ENCODE measurements at places on chromosomes 5 and 9.

- no peak for DNase-seq
These were observed 327.2 kb upstream of the NREP start for GRCh38 chr5:112084149-112084548.

DNA sequence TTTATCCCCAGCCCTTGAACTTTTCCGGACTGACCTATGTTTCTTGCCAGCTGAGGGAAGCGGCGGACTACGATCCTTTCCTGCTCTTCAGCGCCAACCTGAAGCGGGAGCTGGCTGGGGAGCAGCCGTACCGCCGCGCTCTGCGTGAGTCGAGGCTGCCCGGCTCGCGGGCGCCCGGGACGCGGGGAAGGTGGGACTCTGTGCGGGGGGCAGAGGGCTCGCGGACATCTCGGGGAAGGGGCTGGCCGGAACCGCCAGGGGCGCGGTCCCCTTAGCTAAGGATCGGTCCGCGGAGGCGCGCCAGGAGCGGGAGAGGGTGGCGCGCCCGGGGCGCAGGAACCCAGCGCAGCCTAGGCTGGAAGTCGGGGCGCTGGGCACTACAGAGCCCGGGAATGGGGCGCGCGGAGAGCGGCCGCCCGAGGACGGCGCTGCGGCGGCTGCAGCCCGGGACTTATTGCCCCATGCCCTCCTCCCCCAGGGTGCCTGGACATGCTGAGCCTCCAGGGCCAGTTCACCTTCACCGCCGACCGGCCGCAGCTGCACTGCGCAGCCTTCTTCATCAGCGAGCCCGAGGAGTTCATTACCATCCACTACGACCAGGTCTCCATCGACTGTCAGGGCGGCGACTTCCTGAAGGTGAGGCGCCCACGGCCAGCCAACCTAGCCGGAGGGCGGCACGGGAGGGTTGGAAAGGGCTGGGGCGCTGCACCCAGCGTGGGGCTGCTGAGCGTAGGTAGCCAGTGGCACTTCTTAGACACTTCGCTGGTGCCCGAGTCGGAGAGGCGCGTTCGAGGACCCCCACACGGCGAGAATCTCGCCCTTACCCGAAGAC lies 922 bp downstream of the CRHBP start:
- DNase-seq, result no peak

- no peak for DNase-seq
These were observed 19.1 kb downstream of the RCL1 start for GRCh38 chr9:4811824-4812223.

DNA sequence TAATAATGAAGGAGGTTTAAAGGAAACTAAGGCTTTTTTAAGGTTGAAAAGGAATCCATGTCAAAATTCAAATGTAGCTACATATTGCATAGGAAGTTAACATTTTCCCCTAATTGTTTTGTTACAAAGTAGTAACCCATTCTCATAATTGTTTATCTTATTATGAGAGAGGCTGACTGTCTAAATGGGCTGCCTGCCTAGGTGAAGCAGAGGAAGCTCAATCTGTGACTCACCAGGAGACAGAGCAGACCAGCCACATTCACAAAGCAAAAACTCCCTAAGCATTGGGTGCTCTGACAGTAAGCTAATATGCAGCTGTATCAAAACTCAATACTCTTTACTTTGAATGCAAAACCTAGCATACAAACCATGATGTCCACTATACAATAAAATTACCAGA lies 208.5 kb downstream of the ROR2 start:
- DNase-seq, result no peak

- DNase-seq, result no peak
These were observed 1056.8 kb downstream of the MAT2B start for GRCh38 chr5:164561933-164562872.

DNA sequence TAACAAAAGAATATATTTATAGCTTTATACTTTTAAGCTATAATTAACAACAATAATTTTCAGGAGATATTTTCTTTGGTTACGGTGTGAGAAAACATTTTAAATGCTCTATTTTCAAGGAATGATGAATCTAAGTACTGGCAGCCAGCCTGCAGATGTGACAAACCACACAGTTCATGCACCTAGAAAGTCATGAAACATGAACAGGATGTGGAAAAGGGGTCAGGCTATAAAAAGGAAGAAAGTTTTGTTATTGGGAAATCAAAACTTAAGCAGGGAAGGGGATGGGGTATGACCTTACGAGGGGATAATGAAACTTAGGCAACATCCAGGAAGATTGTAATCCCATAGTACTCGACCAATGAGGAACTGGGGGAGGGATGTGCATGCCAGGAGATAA lies 508.7 kb upstream of the GRAMD2B start:
- DNase-seq, result no peak

GRCh38 chr5:116842514-116842961 lies 267.9 kb upstream of the SEMA6A start:
- no peak for DNase-seq

DNA sequence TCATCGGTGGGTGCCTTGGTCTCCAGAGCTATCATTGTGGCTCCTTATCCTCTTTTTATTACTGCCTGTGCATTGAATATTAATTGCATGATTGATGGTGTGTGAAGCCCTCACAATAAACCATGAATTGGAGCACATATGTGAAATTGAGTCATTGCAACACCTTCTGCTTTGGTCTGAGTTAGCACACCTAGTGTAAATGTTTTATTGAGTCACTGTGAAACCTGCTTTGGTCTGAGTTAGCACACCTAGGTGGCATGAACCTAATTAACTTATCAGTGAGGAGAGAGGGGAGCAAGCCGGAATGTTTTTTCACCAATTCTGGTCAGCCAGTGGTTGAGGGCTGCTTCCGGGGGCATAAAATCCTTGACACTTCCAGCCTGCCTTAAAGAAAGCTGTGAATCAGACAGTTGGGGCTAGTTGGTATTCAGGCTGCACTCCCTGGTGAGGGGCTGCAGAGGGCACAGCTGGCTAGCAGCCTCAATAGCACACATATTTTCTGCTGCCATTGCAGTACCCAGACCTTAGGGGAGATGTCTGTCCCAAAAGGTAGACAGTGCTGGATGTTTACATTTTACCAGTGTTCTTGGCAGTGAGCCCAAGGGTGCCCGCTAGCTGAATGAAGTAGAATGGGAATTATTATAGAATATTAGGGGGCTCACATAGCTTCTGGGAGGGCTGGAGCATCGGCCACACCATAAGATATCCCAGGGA lies 76.5 kb upstream of the GOLM1 start:
- DNase-seq, result no peak

DNA sequence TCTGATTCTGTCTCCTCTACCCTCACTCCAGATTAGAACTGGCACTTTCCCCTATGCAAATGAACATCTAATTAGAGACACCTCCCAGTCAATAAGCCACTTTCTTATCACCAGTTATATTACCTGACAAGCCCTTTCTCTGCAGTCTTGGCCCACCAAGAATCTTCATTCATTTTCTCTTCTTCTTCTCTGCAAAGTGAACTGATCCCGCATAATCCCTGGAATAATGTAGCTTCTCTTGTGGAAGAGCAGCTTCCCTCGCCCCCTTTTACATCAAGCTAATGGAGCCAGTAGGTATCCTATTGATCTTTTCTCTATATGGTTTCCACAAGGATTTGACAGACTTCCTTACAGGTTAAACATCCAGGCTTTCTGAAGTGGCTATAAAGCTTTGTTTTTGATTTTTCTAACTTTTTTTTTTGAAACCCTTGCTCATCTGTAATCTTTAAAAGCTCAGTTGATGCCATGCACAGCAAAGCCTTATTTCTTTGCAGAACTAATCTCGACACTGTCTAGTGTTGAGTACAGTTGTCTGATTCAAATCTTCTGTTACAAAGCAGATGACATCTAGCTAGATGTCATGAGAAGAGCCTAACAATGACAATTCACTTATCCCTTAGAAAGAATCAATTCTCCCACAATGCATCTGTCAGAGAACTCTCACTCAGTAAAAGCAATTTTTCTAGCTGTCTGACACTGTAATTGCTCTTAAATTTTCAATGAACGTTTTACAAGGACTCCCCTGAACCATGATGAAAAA lies 281.4 kb downstream of the ISL1 start:
- DNase-seq, result no peak

GRCh38 chr5:143613329-143613728 lies 198.6 kb upstream of the HMHB1 start:
- no peak for DNase-seq

GRCh38 chr5:149279661-149280060 lies 8.0 kb downstream of the AFAP1L1 start:
- DNase-seq, result no peak

DNA sequence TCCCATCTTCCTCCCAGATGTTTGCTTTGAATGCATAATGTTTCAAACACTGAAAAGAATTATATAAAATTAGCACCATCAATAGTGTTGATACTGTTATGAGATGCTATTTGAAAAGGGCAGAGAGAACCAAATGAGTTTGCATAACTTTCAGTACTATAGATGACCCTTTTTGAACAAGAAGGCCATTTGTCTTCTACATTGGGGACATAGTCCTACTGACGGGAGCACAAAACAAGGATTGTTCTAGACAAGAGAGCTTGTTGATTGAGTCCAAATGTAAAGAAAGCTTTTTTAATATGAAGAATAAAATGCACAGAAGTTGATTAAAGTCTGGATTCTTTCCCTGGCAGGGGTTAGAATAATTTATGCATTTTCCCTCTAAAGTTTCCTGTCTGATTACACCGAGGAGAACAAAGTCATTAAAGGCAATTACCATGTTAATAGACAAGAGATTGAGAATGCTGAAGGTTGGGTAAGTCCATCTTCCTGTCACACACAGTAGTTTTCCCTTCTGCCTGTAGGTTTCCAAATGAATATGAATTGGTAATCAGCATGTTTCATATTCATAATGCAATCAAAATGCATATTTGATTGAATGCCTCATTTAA lies 32.8 kb upstream of the ADCY2 start:
- DNase-seq, result no peak

- no peak for DNase-seq
These were observed 65.6 kb upstream of the CD180 start for GRCh38 chr5:67262206-67262605.

DNA sequence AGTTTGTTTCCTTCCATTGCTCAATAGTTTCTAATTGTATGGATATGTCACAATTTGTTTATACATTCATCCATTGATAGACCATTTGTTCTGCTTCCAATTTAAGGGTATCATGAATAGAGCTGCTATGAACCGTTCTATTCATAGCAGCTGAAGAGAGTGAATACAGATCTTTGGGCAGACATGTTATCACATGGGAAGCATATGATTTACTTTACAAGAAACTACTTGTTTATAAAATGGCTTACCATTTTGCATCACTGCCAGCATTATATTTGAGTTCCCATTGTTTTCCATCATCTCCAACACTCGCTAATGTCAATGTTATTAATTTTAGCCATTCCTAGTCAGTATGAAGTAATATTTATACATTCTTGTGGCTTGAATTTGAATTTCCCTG lies 549.0 kb downstream of the MAT2B start:
- DNase-seq, result no peak

DNA sequence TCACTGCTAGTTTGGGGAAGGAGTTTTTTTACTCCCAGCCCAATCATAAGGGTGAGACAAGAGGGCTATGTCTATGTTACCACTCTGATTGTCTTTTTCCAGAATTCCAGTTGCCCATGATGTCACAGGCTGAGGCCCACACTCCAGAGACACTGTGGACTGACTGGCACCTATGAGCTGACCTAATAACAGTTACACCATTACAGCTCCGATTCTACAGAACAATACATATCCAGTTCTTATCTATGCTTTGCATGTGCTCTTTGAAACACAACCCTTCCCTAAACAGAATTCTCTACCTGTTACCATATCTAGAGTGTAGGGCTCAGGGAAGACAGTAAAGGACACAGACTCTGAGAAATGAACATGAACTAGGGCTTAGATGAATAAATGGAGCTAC lies 45.7 kb upstream of the ALDOB start:
- DNase-seq, result no peak

DNA sequence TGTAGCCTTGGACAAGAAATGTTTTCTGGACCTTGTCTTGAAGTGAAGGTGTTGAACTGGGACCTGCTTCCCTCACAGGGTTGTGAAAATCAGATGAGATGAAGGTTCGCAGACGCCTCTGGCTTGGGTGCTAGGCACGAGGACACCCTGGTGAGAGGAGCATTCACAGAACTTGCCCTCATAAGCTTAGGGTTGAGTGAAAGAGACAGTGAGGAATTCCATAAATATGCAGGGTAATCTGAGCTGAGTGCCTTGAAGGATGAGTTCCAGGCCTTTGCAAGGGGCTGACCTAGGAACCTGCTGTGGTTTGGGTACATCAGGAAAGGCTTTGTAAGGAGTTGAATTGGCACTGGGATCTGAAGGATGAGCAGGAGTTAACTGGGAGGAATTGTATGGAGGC lies 75.7 kb upstream of the SAP30L start:
- DNase-seq, result no peak

GRCh38 chr9:98288881-98289280 lies 33.4 kb upstream of the TBC1D2 start:
- no peak for DNase-seq

GRCh38 chr9:123769719-123770118 lies 160.2 kb downstream of the DENND1A start:
- DNase-seq, result no peak

DNA sequence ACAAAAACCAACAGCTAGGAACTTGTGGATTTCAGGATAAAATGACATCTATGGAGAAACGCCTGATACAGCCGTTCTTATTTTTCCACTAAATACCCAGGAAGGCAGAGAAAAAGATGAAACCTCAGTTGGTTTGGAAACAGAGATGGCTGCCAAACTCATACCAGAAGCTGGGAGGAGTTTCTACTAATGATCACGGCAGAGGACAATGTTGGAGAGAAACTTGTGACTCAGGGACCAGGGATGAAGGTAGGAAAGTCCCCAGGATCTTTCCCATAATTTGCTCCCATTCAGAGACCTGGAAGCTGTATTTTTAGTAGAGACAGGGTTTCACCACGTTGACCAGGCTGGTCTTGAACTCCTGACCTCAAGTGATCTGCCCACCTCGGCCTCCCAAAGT lies 187.1 kb upstream of the IER5L start:
- DNase-seq, result no peak

GRCh38 chr9:136552117-136552703 lies 6.4 kb upstream of the NOTCH1 start:
- DNase-seq, result no peak

- no peak for DNase-seq
These were observed 1.0 kb upstream of the FIBCD1 start for GRCh38 chr9:130940027-130940549.

GRCh38 chr5:136242136-136242535 lies 49.2 kb upstream of the SMIM32 start:
- DNase-seq, result no peak

GRCh38 chr9:79395755-79396154 lies 176.0 kb upstream of the TLE4 start:
- DNase-seq, result no peak

DNA sequence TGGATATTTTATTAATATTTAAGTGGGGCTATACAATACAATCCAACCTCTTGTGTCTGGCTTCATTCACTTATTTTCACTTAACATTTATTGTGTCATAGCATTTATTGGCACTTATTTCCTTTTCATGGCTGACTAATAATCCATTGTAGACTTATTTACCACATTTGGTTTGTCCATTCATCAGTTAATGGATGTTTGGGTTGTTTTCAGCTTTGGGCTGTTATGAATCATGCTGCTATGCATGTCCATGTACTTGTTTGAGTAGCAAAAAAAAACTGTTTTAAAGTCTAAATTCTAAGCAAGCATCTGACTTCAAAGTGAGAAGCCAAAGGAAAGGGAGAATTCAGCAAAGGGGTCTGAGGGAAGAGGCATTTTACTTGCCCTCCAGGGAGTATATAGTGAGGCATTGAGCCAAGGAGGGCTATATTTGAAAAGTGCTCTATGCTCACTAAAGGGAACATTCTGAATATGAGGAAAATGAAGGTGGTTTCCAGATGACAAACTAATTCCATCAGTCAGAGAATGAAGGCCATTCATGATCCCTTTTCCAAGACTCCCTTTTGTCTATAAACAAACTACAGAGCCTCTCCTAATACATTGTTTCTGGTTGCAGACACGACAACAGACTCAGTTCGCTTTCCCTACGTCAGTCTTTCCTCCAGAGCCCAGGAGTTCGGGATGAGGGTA lies 532.8 kb upstream of the KLF4 start:
- DNase-seq, result no peak
